NCI-H524 (cell line): ENCODE measurements at places on chromosomes 6 and 20.

DNA sequence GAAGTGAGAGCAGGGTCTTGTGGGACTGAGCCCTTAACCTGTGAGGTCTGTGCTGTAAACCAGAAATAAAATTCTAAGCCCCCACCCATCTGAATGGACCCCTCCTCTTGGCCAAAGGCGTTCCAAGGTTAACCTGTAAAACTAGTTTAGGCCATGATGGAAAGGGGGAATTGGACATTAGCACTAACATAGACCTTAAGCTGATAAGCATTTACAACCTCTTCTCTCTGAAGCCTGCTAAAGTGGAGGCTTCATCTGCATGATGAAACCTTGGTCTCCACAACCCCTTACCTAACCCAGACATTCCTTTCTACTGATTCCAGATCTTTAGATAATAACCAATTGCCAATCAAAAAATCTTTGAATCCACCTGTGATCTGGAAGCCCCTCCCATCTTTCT, 25.8 kb downstream of the PIGT start:
- no peak for DNase-seq

GRCh38 chr6:138815797-138816528, 20.1 kb downstream of the ECT2L start:
- DNase-seq = peak; percentile 82

DNA sequence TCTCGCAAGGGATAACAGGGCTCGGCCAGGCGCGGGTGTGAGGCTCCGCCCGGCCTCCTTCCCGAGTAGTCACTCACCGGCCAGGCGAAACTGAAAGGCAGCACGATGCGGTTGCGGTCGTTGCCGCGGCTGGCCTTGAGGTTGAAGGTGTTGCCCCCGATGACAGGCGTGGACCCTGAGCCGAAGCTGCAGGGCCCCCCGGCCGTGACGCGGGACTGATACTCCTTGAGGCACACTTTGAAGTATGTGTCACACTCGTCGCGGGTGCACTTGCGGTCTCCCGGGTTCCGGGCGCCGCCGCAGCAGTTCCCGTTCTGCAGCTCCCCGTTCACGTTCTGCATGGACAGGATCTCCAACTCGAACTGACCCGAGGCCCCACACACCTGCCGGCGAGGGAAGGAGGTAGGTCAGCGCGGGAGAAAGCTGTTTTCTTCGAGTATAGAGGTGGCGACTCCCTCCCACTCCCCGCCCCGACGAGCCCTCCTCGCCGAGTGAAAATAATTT, 1.1 kb downstream of the JAG1 start:
- peak; percentile 17 for DNase-seq

DNA sequence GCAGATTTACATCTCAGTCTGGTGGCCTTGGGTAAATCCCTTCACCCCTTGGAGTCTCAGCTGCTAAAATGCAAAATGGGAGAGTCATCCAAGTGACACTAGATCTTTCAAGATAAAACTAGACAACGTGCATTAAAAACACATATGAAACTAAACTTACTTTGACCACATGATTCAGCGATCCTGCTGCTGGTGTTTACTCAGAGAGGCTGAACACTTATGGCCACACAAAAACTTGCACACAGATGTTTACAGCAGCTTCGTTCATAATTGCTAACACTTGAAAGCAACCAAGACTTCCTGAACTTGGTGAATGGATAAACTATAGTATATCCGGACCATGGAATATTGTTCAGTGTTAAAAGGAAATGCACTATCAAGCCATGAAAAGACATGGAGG, 55.3 kb upstream of the GPR6 start:
- no peak for DNase-seq

GRCh38 chr6:156985309-156985708, 208.1 kb downstream of the ARID1B start:
- no peak for DNase-seq

GRCh38 chr6:107871976-107872375, 47.9 kb upstream of the SCML4 start:
- no peak for DNase-seq

- no peak for DNase-seq
Observed at GRCh38 chr6:30939473-30939872, 1.3 kb upstream of the MUCL3 start.

GRCh38 chr6:474453-475185, 83.1 kb downstream of the IRF4 start:
- no peak for DNase-seq

DNA sequence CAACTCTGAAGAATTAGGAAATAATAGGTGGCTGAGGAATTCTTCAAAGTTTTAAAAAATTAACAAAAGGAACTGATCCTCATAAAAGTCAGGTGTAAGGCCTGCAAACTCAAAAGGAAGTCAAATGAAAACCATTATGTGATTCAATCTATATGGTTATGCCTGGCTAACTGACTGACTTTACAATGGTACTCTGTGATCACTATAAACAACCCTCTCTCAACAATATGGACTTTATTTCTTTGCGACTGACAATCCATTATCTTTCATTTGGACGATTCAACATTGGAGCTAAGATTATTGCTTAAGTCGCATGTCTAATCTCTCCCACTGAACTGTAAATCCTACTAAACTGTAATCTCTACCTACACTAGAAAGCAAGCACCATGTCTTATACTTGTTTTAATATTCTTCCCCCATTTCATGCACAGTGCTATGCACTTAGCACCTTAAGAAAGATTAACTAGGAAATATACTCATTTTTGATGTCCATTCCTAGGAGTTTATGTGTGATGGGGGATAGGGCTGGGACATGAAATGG, 1.4 kb downstream of the STK38 start:
- no peak for DNase-seq

DNA sequence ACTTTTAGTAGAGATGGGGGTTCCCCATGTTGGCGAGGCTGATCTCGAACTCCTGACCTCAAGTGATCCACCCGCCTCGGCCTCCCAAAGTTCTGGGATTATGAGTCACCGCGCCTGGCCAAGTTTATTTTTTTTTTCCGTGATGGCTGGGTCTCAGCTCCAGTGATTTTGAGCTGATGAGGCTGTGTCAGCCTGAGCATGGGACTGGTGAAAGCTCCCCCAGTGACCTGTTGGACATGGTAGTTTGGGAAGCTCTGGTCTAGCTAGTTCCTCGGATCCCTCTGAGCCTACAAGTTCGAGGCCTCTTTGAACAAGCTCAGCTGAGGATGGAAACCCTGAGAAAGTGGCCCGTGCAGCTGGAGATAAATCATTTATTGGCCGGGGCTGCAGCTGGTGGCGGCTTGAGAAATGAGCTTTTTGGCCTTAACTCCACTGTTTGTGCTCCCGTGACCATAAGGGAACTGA, 126.8 kb downstream of the SNX5 start:
- no peak for DNase-seq

DNA sequence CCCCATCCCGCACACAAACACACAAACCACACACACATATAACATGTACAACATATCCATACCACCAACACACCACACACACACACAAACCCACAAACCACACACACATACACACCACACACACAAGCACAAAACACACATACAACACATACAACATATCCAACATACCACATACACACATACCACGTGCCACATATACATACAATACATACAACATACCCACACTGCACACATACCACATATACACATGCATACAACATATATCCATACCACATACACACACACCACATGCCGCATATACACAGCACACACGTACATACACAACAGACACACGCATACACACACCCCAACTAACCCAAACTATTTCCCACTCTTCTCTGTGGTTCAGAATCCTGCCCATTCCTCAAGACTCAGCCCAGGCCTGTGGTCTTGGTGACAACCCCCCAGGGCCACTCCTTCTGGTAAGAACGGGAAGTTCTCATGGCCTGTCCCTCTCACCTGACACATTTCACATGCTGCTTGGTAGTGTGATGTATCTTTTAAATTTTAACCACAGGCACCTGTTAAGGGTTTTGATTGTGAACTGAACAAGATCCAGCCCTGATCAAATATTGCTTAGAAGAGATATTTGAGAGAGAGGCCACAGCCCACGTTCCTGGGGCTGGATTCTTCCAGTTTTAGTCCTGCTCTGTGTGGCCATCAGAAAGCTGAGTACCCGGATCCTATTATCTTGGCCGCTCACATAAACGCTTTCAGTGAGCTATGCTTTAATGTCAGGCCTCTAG, 55.9 kb upstream of the KCNK16 start:
- no peak for DNase-seq

DNA sequence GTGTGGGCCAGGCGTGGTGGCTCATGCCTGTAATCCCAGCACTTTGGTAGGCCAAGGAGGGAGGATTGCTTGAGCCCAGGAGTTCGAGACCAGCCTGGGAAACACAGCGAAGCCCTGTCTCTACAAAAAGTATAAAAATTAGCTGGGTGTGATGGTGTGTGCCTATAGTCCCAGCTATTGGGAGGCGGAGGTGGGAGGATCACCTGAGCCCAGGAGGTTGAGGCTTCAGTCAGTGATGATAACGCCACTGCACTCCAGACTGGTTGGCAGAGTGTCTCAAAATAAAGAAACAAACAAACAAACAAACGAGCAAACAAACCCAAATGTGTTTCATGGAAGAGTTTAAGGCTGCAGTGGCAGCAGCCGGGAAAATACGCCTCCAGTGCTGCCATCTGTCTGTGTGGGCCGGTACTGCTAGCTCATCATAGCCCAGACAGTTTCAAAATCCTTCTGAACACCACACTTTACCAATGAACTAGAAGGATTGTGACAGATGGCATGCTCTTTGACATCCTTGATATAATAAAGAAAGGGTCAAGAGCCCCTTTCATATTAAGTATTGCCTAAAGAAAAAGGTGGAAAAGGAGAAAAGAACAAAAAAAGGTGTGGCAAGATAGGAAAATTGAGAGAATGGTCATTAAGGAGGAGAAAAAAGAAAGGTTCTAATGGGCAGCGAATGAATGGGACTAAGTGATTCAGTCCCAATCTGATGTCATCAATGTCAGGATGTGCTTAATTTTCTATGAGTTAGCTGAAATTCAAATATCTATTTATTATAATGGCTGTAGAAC, 298.6 kb downstream of the SYNE1 start:
- peak; percentile 41 for DNase-seq

DNA sequence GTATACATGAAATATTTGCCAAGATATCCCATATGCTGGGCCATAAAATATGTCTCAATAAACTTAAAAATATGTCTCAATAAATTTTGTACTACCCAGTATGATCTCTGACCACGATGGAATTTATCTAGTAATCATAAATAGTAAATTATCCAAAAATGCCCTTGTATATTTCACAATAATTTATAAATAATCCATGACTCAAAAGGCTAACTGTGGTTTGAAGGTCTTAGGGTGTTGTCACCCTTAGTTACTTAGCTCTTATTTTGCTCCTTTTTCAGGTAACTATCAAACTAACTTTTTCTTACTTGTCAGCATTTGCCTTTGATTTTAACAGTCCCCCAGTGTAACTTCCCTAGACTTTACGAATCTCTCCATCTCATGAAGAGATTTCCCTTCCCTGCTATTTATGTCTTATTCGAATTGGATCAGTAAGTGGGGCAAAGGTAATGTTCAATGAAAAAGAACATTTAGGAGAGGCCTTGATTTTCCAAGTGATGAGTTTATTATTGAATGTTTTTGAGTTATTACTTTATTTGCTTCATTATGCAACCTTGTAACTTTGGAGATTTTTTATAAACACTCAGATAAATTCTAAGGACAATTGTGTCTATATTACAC, 109.0 kb upstream of the THBS2 start:
- no peak for DNase-seq

GRCh38 chr6:30960907-30961673, 20.3 kb downstream of the MUCL3 start:
- no peak for DNase-seq

GRCh38 chr6:17813542-17813941, 106.8 kb upstream of the NUP153 start:
- no peak for DNase-seq

- DNase-seq = no peak
Observed at GRCh38 chr6:168700880-168701279, 259.9 kb downstream of the SMOC2 start.

DNA sequence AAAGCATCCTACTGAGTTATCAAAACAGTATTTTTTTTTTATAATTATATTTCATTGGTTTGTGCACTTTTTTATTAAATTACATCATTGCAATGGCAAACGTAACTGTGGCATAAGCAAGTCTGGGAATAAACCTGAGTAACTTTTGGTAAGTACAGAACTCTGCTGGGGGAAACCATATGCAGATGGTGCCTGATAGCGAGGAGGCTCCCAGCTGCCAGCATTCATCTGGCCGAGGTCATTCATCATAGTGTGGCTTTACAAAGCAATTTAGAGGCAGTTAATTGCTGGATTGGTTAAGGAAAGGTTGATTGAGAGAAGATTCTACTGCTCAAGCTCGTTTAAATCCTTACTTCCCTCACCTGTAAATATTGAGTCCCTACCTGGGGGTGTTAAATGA, 52.6 kb downstream of the HECA start:
- DNase-seq = peak; percentile 85

- no peak for DNase-seq
Observed at GRCh38 chr20:61019322-61019721, 232.7 kb upstream of the CDH4 start.

DNA sequence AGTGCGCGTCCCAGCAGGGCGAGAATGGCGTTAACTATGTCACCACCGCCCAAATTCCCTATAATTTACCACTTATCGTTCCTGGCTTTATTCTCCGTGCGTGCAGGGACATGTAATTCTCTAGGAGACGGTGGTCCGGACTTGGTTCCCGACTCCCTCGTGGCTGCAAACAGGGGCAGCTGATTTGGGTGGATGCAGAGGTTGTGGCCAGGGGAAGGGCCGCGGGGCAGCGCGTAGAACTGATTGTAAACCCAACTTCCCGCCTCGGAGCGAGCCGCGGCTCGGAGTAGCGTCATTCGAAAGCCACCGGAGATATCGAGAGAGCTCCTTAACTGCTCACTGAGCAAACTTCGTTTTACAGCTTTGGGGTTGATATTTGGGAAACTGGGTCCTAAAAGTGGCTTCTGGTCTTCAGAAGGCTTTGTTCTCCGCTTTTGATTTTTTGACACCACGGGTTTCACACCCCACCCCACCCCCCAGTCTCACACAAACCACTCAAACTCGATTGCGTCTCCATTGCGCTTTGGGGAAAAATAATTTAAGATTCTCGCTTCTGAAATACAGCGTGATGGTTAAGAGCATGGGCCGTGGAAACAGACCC, 17.5 kb upstream of the ZSCAN9 start:
- no peak for DNase-seq

- peak; percentile 49 for DNase-seq
Observed at GRCh38 chr6:137496368-137496767, 2.2 kb upstream of the OLIG3 start.

- peak; percentile 61 for DNase-seq
Observed at GRCh38 chr20:10673176-10673841, 490 bp downstream of the JAG1 start.
